ENCODE measurements at places on chromosomes 2 and 18.

DNA sequence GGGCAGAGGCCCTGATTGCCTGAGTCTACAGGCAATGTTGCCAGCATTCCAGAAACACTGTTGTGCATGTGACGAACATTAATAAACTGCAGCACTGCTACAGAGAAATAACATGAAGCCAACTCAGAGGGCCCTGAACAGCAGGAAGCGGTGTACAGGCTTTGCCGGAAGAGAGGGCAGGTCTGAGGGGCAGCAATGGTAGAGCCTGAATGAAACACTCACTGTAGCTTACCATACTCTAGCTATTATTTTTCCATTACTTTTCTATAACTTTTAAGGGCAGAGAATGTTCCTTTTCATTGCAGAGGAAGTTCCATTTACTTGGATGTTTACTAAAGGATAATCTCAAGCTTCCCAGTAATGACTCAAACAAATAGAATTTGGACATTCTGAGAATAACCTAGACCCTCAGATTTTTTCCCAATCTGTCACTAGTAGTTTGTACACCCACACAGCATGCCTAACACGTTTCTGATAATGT is 150.4 kb downstream of the MTX2 start:
- DNase-seq, result no peak

DNA sequence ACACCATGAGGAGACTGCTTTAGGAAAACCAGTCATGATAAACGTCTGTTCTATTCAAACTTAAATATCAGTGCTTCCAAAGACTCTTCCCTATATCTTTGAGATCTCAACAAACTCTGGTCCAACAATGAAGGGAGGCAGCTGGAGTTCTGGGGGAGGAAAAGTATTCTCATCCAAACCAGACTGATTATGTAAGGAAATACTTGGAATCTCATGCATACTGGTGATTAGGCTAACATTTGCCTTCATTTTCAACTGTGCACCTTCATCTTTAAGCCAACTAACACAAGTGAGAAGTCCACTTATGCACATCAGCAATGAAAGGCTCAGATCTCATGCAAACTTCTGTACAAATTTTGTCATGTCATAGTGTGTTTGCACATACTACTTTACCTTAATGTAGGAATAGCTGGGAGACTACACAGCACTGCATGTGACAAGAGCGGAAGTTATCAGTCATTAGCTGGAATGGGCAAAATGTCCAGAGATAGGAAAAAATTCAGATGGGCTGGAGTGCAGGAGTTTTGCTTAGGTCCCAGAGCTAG is 67.5 kb upstream of the STK17B start:
- no peak for DNase-seq

GRCh38 chr18:58844871-58845270 is 19.8 kb upstream of the ZNF532 start:
- no peak for DNase-seq

GRCh38 chr2:26820932-26821331 is 27.0 kb upstream of the DPYSL5 start:
- no peak for DNase-seq

DNA sequence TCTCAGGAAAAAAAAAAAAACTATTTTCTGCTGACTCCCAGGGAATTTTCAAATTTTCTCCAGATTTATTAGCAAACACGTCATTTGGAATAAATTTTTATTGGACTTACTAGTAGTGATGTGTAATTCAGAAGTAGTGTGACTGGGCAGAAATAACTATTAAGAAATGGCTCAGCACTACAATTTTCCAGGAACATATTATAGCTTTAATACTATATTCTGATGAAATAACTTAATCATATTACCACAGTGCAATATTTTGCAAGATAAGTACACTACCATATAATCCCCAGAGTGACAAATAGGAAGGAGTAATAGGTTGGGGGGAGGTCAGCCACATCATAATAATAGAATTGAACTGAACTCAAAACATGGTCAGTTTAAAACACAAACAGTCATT is 19.7 kb upstream of the TNFAIP6 start:
- DNase-seq, result no peak

- no peak for DNase-seq
Observed at GRCh38 chr2:50069454-50069853, 915.1 kb upstream of the FSHR start.

- peak; percentile 84 for DNase-seq
Observed at GRCh38 chr2:206230060-206230762, 44.3 kb upstream of the ZDBF2 start.

GRCh38 chr2:73283545-73284295 is 558 bp downstream of the FBXO41 start:
- no peak for DNase-seq

GRCh38 chr2:119691651-119692245 is 12.7 kb downstream of the TMEM177 start:
- no peak for DNase-seq

GRCh38 chr2:193253014-193253530 is 1058.3 kb upstream of the TMEFF2 start:
- no peak for DNase-seq

DNA sequence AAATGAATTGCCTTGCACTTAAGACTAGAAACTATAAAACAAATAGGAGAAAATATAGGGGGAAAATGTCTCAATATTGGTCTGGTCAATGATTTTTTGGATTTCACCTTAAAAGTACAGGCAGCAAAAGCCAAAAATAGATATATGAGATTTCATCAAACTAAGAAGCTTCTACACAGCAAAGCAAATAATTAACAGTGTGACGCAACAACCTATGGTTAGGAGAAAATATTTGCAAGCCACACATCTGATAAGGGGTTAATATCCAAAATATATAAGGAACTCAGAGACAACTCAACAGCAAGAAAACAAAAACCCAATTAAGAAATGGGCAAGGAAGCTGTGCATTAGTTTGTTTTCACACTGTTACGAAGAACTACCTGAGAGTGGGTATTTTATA is 89.1 kb downstream of the MAIP1 start:
- no peak for DNase-seq

DNA sequence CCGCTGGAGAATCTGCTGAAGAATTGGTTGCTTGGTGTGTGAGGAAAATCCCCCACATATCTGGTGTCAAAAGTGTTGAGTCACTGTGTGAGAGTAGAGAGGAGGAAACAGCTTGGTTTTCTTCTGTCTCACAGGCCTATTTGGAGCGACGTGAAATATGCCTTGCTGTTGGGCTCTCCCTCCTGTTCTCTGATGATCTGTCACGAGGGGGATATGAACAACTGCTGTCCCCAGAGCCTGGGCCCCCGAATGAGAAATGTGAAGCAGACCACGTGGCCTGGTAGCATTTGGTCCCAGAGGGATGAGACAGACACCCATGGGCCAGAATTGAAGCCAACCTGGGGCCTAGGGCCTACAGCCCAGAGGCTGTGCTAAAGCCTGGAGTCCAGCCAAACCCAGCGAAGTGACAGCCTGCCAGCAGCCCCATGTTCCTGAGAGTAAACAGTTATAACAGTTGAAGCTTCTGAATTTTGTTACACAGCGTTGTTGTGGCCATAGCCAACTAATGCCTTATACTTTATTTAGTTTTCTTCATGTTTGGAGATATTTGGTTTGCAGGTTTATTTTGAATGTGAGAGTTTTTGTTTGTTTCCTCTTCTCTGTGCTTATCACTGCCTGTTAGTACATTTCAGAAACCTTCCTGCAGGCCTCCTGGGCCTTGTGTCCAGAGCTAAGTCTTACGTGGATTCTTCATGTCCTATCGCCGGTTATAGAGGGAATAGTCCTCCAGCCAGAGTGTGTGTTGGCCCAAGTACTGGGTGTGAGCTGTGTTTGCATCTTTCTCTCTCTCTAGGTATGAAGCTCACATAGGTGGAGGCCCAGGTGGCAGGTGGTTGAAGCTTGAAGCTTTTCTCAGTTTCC is 18.7 kb upstream of the COLEC12 start:
- peak; percentile 43 for DNase-seq
